ENCODE measurements at places on chromosomes 2 and 18. TPM values are rescaled to one million over a fixed set of nuclear protein-coding genes. Genes with fewer than 3 reads are reported as not detected.

Gene POMC
- 8.5 TPM for total RNA-seq

- H3K4me1 ChIP-seq = no peaks in the 10 kb centered on the region
- no peak overlapping the region for H3K4me3 ChIP-seq
- H3K36me3 ChIP-seq = no peaks in the 10 kb centered on the region
- DNase-seq = no peak
Measured at GRCh38 chr18:50427896-50428295, 53.0 kb downstream of the SKA1 start.

- no peaks in the 10 kb centered on the region for H3K27me3 ChIP-seq
- no peaks in the 10 kb centered on the region for H3K36me3 ChIP-seq
- peaks cover 6% of the 10 kb centered on the region for H3K4me1 ChIP-seq
- no peak for DNase-seq
- H3K4me3 ChIP-seq = no peak overlapping the region
Measured at GRCh38 chr2:69715964-69716363, 26.0 kb upstream of the ANXA4 start.

Gene ALPI
- total RNA-seq = 0.20 TPM

Gene SPATA3
- total RNA-seq = not detected

GRCh38 chr2:57450170-57450569, 596.4 kb upstream of the VRK2 start:
- H3K27me3 ChIP-seq = no peaks in the 10 kb centered on the region
- H3K36me3 ChIP-seq = no peaks in the 10 kb centered on the region
- H3K4me3 ChIP-seq = no peak overlapping the region

Gene RGPD4
- total RNA-seq = 0.10 TPM

Gene EML6
- total RNA-seq = 20.0 TPM

- no peak for DNase-seq
- H3K4me1 ChIP-seq = no peaks in the 10 kb centered on the region
- no peaks in the 10 kb centered on the region for H3K27me3 ChIP-seq
- H3K36me3 ChIP-seq = no peaks in the 10 kb centered on the region
- no peak overlapping the region for H3K4me3 ChIP-seq
Measured at GRCh38 chr18:28161608-28162599, 15.0 kb downstream of the CDH2 start.

DNA sequence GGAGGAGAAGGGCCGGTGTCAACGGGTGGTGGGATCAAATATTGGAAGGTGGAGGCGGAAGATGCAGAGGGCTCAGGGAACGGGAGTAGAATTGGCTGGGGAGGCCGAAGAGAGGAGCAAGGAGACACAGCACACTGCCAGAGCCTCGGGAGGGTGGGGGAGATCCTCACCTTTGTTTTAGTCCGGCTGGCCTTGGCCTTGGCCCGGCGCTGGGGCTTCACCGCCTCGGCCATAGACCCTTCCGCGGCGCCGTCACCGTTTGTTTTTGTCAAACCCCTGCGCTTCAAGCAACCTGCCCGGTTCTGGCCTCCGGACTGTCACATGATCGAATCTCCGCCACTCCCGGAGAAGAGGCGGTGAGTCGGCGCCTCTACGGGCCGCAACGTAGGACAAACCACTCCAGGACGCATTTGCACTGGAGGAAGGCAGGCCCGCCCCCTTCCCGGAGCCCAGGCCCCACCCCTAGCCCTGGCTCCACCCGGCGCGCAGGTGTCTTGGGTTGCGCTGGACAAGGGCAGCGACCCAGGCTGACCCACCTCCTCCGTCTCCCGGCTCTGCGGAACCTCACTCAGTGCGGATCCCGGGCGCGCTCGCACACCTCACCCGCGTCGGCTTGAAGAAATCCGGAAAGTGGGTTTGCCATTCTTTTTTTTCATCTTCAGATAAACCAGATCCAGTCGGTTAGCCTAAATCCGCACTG, at the start of gene EPG5:
TSS of gene EPG5 (minus strand) at position 323 of the 700 bp plus-strand sequence. CDS start at position 233, 90 bp downstream.
- H3K4me1 ChIP-seq = peaks cover 11% of the 10 kb centered on the region
- H3K27ac ChIP-seq = peak within 1 kb of the TSS; percentile 73
- peaks cover 4% of the 10 kb centered on the region for H3K36me3 ChIP-seq
- no peaks in the 10 kb centered on the region for H3K27me3 ChIP-seq
- peak within 1 kb of the TSS; percentile 95 for H3K4me3 ChIP-seq
- peak; percentile 99 for DNase-seq

DNA sequence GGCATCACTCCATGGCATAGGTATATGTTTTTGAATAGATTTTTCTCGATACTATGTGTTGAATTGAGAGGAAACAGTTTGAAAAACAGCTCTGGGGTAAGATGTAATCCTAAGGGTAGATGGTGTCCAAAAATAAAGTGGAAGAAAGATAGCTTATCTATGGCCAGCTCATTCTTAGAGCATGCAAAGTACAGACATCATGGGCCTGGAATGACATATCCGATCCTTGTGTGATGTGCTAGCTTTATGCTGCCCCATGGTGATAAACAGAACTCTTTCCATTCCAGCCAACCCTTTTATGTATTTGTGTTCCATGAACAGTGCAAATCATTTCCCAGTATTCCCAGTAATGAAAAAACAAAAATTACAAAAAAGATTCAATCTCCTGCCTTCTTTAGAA, 390.2 kb upstream of the NXPH2 start:
- H3K27me3 ChIP-seq = no peaks in the 10 kb centered on the region
- no peak for DNase-seq
- no peaks in the 10 kb centered on the region for H3K36me3 ChIP-seq
- no peak overlapping the region for H3K27ac ChIP-seq
- H3K4me3 ChIP-seq = no peak overlapping the region
- no peaks in the 10 kb centered on the region for H3K4me1 ChIP-seq

GRCh38 chr2:9191041-9191481, 15.6 kb upstream of the ASAP2 start:
- no peak overlapping the region for H3K4me3 ChIP-seq
- H3K4me1 ChIP-seq = peaks cover 15% of the 10 kb centered on the region
- H3K36me3 ChIP-seq = no peaks in the 10 kb centered on the region
- DNase-seq = no peak
- no peaks in the 10 kb centered on the region for H3K27me3 ChIP-seq
- peak overlapping the region; percentile 71 for H3K27ac ChIP-seq

DNA sequence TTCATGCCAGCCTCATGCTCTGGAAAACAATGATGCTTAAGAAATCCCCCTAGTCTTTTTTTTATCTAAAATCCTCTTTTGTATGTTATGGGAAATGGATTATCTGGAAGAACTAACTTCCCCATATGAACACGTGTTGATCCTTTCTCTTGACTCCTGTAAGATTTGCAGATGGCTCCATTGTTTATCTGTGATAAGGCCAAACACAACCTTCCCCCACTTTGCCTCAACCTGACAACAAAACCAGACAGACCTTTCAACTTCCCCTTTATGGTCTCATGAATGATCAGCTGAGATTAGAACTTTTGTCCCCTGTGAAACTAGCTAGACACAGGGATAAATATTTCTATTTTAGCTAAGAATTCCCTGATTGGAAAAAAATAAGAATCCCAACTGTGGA, 828.0 kb upstream of the CDH2 start:
- H3K27ac ChIP-seq = no peak overlapping the region
- DNase-seq = no peak
- H3K27me3 ChIP-seq = no peaks in the 10 kb centered on the region
- H3K36me3 ChIP-seq = no peaks in the 10 kb centered on the region
- no peak overlapping the region for H3K4me3 ChIP-seq

DNA sequence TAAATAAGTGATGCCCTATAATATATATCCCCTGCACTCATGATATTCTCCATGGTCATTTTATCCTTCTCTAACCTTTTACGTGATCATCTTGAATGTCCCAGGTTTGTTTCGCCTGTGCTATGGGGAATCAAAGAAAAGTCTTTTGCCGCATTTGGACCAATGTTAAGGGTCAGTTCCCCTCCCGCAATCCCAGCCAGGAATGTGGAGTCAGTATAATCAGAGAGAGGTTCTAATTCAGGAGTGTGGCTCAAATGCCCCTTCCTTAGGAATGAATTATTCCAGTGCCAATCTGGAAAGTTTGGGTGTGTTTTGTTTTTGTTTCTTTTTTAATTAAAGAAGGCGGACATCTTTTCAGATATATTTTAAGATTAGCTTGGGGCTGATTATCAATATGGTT, 41.8 kb downstream of the PMS1 start:
- peaks cover 7% of the 10 kb centered on the region for H3K36me3 ChIP-seq
- H3K4me3 ChIP-seq = no peak overlapping the region
- H3K27me3 ChIP-seq = no peaks in the 10 kb centered on the region
- no peak for DNase-seq
- H3K4me1 ChIP-seq = no peaks in the 10 kb centered on the region
- H3K27ac ChIP-seq = no peak overlapping the region

DNA sequence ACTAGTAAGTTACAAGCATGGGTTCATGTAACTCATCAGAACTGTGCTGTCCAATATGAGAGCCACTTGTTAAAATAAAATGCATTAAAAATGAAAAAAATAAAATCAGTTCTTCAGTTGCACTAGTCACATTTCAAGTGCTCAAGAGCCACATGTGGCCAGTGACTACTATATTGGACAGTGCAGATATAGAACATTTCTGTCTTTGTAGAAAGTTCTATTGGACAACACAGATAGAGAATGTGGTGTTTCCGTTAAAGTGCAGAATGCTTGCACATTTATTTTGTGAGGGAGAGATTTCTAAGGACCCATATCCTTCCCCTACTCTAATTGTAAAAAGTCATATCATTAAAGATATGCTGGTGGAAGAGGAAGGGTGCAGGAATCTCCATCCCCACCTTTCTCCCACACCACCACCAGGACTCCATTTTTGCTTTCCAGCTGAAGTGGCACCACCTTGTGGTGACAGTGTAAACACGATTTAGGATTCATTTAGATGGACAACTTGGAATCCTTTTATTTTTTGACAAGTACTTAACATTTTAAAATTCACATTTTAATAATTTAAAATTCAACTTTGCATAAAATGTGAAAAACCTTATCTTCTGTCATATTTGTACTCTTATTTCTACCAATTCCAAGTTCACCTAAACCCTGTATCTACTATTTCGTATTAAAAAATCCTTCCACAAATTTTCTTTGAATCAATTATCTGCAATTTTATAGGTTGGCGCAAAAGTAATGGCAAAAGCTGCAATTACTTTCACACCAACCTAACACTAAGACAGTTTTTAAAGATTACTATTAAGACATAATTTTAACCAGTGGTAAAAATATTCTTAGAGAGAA, 9.4 kb upstream of the CD302 start:
- no peak overlapping the region for H3K27ac ChIP-seq
- no peaks in the 10 kb centered on the region for H3K36me3 ChIP-seq
- no peak overlapping the region for H3K4me3 ChIP-seq
- peak; percentile 49 for DNase-seq
- H3K27me3 ChIP-seq = no peaks in the 10 kb centered on the region

DNA sequence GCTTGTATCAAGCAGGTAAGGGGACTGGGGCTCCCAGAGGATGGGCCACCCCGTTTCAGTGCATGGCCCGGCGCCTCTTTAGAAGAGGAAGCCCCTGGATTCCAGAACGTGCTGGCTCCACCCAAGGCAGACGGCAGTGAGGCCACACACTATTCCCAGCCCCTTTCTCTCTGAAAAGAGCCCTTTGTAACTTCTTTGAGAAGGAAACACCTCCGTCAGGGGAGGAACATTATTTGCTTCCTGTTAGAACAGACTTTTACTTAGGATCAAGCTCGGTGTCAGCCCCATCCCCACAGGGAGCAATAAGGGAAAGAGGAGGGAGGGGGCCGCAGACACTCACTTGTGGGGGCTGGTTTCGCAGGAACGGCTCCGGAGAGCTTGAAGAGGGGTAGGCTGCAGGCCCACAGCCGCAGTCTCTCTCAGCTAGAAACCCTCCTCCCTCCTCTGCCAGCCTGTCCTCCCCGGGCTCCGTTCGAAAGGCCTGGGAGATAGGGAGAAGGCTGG, 49.6 kb upstream of the RMDN2 start:
- DNase-seq = no peak
- no peak overlapping the region for H3K27ac ChIP-seq
- peaks cover 2% of the 10 kb centered on the region for H3K27me3 ChIP-seq
- peaks cover 19% of the 10 kb centered on the region for H3K4me1 ChIP-seq
- no peak overlapping the region for H3K4me3 ChIP-seq

DNA sequence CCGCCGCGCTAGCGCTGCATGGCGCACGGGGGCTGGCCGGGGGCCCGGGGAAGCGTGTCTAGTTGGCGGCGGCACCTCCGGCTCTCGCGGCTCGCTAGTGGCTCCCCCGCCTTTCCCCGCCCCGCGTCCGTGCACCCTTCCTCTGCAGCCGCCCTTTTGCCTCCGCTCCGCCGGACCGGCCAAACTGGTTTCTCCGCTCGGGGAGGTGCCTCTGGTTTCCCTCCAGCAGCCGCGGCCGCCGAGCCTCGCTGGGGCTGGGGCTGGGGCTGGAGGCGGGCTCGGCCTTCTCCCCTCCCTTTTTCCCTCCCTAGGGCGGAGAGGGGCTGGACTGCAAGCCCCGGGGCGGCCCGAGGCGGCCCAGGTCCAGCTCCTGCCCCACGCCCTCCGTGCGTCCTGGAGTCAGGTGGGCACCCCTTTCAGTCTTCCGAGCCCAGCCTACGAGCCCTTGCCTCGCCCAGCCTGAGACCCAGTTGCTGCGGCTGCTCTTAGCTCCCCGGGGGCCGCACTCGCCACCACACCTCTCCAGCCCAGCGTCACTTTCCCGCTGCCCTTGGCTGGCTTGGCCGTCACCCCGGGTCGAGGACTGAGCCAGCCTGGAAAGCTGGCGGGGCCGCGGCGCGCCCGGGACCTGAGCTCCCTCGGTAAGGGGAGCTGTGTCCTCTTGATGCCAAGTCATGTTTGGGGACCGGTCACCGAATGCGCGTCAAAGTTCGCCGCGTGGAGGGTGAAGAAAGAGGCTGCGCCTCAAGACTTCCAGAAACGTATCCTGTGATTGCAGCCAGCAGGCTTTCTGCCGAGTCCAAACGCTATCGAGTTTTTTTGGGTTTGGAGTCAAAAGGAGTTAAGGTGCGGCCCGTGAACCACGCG, at the start of gene ATP8B1:
TSS of gene ATP8B1 (minus strand) at position 213 of the 867 bp plus-strand sequence. CDS start 71,508 bp downstream, outside the sequence.
- H3K36me3 ChIP-seq = no peaks in the 10 kb centered on the region
- no peak for DNase-seq

- peaks cover 11% of the 10 kb centered on the region for H3K4me1 ChIP-seq
- no peak overlapping the region for H3K4me3 ChIP-seq
- no peak for DNase-seq
Measured at GRCh38 chr18:75131381-75132000, 77.4 kb downstream of the PTGR3 start.

Gene C1QL2
- 0.11 TPM for total RNA-seq

DNA sequence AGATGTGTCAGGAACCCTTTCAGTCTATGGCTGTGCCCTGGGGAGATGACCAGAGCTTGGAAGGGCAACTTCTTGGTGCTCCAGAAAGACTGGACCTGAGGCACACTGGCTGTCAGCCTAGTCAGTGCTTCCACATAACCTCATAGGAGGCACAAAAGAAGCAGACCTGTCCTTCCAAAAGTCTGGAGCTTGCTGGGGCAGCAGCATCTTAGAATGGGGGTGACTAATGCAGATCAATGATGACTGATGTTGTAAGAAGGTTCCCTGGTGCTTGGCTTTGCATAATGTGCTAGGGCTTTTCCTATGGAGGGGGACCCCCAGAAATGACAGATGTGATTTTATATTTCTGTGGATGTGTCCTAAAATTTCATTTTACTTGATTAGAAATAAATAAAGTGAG, 255.7 kb upstream of the THUMPD2 start:
- H3K27me3 ChIP-seq = no peaks in the 10 kb centered on the region
- no peak overlapping the region for H3K27ac ChIP-seq
- DNase-seq = no peak
- H3K4me3 ChIP-seq = no peak overlapping the region
- H3K36me3 ChIP-seq = no peaks in the 10 kb centered on the region
- H3K4me1 ChIP-seq = no peaks in the 10 kb centered on the region

- DNase-seq = no peak
- H3K27ac ChIP-seq = no peak overlapping the region
- H3K4me1 ChIP-seq = peaks cover 87% of the 10 kb centered on the region
- H3K36me3 ChIP-seq = peaks cover 4% of the 10 kb centered on the region
Measured at GRCh38 chr2:239266779-239267287, 134.0 kb downstream of the HDAC4 start.

Data from spinal cord (tissue), 10 donors.